ENCODE measurements at places on chromosomes 12 and 14.

- DNase-seq: no peak
These were observed at the start of gene RIN3 for GRCh38 chr14:92513204-92513965. Gene RIN3, plus strand, starts transcription at chr14:92513781. Its CDS starts 152 bp downstream, at chr14:92513933.

- no peak for DNase-seq
These were observed 91.3 kb downstream of the DUSP6 start for GRCh38 chr12:89260841-89261637.

DNA sequence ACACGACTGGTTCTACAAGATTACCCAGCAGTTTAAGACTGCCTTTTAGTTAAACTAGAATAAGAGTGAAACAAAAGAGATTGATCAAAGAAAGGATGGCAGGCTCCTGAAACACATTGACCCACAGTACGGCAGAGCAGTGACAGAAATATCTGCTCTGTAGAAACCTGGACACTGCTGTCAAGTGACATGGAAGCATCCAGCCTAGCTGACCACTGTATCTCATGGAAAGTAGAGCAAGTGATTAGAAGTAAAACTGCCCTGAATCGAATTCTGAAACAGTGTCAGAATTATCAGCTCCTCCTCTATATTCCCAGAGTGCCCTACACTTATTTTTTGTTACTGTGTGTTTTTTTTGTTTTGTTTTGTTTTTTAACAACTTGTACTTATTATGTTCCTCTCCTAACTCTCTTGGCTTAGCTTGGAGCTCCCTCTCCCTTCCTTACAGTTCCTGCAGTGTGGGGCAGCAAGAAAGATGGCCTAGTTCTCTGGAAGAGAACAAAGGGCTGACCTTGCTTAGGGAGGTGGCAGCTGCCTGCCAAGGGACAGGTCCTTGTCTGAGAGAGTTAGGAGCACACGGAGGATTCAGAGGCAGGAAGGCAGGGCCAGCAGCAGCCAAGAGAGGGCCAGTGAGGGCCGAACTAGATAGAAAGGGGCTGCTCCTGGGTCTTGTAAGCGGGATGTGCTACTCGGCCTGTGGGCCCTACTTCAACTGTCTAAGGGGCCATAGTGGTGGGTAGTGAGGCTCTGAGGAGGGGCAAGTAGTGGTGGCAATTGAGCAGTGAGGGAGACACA lies 97.2 kb downstream of the PTPRR start:
- DNase-seq: no peak

- DNase-seq: no peak
These were observed 8.7 kb downstream of the CLIP1 start for GRCh38 chr12:122413516-122414404.

- DNase-seq: no peak
These were observed 70.3 kb downstream of the SLC15A4 start for GRCh38 chr12:128753438-128753837.

- DNase-seq: no peak
These were observed 20.2 kb downstream of the TNFAIP2 start for GRCh38 chr14:103143506-103143905.

GRCh38 chr12:117816-118345 lies 51.3 kb downstream of the IQSEC3 start:
- DNase-seq: no peak

DNA sequence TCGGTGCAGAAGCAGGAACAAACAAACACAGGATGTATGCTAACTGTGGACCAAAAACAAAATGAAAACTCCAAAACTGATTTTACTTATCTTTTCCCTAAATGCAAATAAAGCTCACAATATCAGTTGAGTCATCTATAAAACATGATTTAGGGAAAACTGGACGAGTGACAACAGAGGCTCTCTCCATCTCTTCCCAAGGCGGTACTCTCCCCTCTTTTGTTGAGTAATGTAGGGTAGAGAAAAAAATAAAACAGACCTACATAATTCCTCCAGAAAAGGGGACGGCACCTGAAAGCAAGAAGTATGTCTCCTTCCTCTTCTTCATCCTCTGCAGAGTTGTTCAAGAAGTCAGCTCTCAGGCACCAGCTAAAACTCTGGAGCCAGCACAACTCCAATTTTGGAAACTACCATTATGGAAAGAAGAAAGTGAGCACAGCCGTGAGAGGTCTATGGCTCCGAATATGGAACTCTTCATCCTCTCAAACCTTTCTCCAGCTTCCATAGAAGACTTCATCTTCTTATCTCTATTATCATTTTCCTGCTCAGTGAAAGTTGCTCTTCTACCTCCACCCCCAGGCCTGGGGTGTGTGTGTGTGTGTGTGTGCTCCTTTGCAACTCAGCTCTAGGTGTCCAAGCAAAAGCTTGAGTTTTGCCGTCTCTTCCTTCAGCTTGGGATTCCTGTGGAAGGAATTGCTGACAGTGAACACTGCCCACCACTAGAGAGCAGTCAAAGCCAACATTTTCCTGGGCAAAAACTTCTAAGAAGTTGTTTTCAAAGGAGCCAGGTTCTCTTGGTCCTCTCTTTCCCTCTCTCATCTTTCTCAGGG lies 155.4 kb downstream of the DIO2 start:
- peak; percentile 29 for DNase-seq

DNA sequence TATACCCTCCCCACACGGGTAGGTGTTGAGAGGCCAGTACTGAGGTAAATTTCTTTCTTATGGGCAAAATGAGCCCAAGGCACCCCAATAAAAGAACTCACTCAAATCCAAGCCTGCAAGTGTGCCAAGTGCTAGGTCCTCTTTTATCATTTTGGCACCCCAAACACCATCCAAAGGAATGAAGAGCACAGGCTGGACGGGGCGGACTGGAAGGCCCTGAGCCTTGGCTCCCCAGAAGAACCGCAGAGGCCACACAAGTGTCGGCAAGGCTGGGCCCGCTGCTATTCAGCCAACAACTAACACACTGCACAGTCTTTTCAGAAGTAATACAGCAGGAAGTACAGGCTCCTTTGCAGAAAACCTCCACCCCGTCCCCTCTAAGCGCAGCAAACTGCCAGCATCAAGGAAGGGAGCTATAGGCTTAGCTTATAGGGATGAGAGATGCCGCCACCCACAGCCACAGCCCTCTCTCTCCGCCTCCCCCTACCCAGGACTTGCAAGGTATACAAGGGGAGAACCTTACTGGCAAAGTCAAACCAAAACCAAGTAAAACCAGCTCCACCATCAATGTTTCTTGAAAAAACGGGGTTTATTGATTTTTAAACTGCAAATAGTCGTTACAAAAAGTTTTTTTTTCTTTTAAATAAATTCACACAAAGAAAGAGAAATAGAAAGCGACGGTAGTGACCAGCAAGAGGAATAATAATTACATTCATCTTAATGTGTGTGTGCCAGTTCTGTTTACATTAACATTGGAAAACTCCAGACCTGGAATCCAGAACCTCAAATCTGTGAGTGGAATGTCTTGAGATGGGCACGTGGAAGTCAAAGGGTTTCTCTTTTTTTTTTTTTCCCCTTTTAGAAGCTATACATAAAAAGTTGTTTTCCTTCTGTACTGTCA lies 5.5 kb downstream of the ZFP36L1 start:
- no peak for DNase-seq

DNA sequence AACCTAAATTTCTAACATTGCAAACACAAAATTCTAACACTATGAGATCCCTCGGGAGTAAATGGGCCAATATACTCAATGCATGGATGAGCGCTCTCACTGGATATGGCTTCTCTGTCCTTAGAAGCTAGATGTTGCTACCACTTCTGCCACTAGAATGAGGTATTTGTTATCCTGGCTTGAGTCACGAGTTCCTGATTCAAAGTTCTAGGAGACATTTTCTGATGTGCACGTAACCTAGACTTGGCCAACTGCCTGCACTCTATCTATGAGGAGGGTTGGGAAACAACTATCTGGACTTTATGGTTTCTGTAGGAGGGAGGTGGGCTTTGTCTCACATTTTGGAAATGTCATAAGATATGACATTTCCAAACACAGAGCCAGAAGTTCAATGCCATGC lies 37.6 kb downstream of the FERMT2 start:
- no peak for DNase-seq

- DNase-seq: peak; percentile 14
These were observed 33.7 kb downstream of the PAH start for GRCh38 chr12:102883204-102883799.

GRCh38 chr14:100065942-100066574 lies 836 bp downstream of the EVL start:
- DNase-seq: no peak

DNA sequence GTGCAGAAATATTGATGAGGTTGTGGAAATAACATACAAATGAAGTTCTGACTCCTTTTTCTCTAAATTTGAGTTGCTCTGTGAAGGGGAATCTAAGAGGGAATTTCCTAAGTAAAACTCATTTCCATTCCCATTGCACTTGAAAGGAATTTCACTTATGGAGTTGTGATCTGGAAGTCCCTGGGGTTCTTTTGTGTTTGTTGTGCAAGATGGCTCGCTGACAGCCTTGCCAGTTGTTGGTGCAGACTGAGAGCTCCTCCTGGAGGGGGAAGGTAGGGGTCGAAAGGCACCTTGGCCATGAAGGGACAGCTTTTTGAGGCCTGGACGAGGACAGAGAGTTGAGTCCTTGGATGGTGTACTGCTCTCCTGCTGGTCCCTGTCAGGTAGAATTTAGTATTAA lies 72.0 kb downstream of the C12orf56 start:
- DNase-seq: no peak

GRCh38 chr14:72478471-72478893 lies 415.4 kb downstream of the DPF3 start:
- no peak for DNase-seq

DNA sequence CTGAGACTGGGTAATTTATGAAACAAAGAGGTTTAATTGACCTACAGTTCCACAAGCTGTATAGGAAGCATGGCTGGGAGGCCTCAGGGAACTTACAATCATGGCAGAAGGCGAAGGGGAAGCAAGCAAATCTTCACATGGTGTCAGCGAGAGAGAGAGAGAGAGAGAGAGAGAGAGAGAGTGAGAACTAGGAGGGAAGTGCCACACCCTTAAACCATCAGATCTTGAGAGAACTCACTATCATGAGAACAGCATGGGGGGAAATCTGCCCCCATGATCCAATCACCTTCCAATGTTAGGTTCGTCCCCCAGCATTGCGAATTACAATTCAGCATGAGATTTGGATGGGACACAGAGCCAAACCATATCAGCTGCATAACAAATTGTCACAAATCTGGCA lies 96.7 kb downstream of the CHST11 start:
- no peak for DNase-seq

GRCh38 chr12:52630008-52630500 lies 11.7 kb upstream of the KRT73 start:
- no peak for DNase-seq

DNA sequence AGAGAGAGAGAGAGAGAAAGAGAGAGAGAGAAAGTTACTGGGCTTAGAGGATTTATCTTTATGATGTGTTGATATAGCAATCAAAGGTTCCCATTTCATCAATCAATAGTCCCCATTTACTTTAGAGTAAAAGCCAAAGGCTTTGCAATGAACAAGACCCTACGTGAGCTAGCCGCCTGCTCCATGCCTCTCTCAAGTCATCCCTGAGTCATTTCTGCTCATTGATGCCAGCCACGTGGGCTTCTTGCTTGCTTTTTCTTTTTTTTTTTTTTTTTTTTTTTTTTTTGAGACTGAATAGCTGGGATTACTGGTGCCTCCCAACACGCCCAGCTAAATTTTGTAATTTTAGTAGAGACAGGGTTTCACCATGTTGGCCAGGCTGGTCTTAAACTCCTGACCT lies 70.9 kb downstream of the GPR135 start:
- no peak for DNase-seq

- no peak for DNase-seq
These were observed 29.9 kb downstream of the CLEC2D start for GRCh38 chr12:9699269-9699897.

DNA sequence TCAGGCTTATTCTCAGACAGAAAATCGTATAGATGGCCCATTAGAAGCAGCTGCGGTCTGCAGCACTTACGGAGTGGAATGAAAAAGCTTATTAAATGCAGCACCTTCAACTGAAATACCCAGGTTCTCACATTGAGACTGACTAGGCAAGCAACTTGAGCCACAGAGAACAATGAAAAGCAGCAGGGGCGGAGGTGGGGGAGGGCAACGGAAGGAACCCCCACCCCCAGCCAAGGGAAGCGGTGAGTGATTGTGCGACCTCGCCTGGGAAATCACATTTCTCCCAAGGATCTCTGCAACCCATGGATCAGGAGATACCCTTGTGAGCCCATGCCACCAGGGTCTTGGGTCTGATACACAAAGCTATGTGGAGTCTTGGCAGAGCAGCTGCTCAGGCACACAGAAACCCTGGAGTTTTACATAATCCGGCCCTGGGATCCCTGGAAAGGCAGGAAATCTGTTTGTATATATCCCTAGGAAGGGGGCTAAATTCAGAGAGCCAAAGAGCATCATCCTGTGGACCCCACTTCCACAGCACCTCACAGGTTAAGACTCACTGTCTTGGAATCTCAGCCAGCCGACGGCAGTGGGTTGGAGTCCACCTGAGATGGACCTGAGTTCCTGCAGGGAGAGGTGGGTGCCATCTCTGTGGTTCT lies 38.1 kb downstream of the PZP start:
- no peak for DNase-seq

DNA sequence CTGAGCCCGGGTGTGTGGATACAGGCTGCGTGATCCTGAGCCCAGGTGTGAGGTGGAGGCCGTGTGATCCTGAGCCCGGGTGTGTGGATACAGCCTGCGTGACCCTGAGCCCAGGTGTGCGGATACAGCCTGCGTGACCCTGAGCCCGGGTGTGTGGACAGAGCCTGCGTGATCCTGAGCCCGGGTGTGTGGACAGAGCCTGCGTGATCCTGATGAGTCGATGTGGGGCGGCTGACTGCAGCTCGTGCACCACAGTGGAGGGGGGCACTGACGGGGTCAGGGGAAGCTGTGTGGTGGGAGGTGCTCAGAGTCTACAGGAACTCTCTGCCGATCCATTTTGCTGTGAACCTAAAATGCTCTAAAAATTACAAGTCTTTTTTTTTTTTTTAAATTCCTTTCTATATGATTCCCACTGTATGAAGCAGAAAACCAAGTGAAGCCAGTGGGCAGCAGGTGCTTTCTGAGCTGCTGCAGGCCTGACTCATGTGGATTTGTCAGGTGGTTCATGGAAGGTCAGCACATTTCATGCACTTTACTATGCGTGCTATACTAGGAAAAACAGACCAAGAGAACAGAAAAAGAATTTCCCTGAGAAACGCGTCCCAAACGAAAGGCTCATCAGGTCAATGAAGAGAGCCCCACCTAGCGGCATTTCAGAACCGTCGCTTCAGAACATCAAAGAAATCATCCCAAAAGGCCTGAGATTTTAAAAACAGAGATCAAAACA lies 19.3 kb downstream of the BRF1 start:
- no peak for DNase-seq

GRCh38 chr12:11702959-11703358 lies 53.5 kb downstream of the ETV6 start:
- no peak for DNase-seq

DNA sequence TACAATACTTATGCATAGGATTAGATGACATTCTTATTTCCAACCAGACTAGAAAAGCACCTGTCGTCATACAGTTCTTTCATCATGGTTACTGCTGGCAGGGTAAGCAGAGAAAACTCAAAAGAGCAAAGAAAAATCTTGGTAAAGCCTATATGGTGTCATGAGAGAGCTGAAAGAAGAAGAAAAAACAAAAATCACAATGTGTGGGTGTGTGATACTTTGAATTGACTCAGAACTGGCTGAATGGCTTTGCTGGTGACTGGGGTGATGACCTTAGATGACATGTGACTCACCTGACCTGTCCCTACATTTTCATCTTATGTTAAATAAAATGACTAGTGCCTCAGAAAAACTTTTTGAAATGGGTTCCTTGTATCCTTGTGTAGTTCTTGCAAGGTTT lies 278.1 kb upstream of the LMO3 start:
- no peak for DNase-seq

All from prostate gland (tissue), 2 donors.